ENCODE measurements at places on chromosomes 11 and 22. TPM values are rescaled to one million over a fixed set of nuclear protein-coding genes. Genes with fewer than 3 reads are reported as not detected.

Gene TMEM191C
- 2.9 TPM for total RNA-seq

- peak; percentile 67 for DNase-seq
Measured at GRCh38 chr11:2217211-2218030, 45.8 kb upstream of the TH start.

DNA sequence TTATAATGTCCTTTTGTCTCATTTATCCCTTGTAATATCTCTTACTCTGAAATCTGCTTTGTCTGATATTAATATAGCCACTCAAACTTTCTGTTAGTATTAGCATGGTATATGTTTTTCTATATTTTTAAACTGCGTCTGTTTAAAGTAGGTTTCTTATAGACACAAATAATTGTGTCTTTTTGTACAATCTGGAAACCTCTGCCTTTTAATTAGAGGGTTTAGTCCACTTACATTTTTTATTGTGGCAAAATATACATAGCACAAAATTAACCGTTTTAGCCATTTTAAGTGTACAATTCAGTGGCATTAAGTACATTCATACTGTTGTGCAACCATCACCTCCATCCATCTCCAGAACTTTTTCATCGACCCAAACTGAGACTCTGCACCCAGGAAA, 28.6 kb downstream of the PARVG start:
- DNase-seq = no peak

- DNase-seq = no peak
Measured at GRCh38 chr11:64492561-64492960, 98.5 kb upstream of the SLC22A12 start.
